ENCODE measurements at places on chromosomes 16 and 17. TPM values are rescaled to one million over a fixed set of nuclear protein-coding genes. Genes with fewer than 3 reads are reported as not detected.

The SMIM22 gene
- not detected for total RNA-seq

The PERCC1 gene
- total RNA-seq: not detected

The HAP1 gene
- total RNA-seq: 0.13 TPM

The CIITA gene
- under 0.01 TPM for total RNA-seq

The CRYM gene
- total RNA-seq: not detected

The RNU2-1 gene
- total RNA-seq: not detected

The MYH11 gene
- total RNA-seq: under 0.01 TPM

The ITPRIPL2 gene
- 21.8 TPM for total RNA-seq

The CTF1 gene
- total RNA-seq: 0.13 TPM

The GSDMA gene
- total RNA-seq: not detected

The SPNS2 gene
- total RNA-seq: 45.6 TPM

The CCDC154 gene
- 0.13 TPM for total RNA-seq

The SLC39A11 gene
- 7.2 TPM for total RNA-seq

The SSTR5 gene
- 0.38 TPM for total RNA-seq

The PIRT gene
- total RNA-seq: not detected

The KRT28 gene
- not detected for total RNA-seq

The TEKT1 gene
- not detected for total RNA-seq

The SOCS3 gene
- 35.8 TPM for total RNA-seq

The TSPAN10 gene
- total RNA-seq: 0.51 TPM

The IL17C gene
- total RNA-seq: not detected

The SPATA22 gene
- not detected for total RNA-seq

The RPL13 gene
- total RNA-seq: 3,128 TPM

The SCGB1C2 gene
- not detected for total RNA-seq

The PRSS33 gene
- total RNA-seq: not detected

The KRTAP4-7 gene
- not detected for total RNA-seq

The SLC7A5 gene
- total RNA-seq: 2.7 TPM

The MYH8 gene
- not detected for total RNA-seq

The NAGLU gene
- total RNA-seq: 42.9 TPM

The DHX58 gene
- total RNA-seq: 3.5 TPM

The PDF gene
- total RNA-seq: 10.1 TPM

The P2RX5 gene
- total RNA-seq: 0.77 TPM

The TBCD gene
- total RNA-seq: 52.5 TPM

The COPRS gene
- 58.9 TPM for total RNA-seq

The OXLD1 gene
- total RNA-seq: 29.7 TPM

The NXPH3 gene
- 0.90 TPM for total RNA-seq

The G6PC1 gene
- not detected for total RNA-seq

The EPX gene
- total RNA-seq: not detected

The OR1A1 gene
- not detected for total RNA-seq

The PRR15L gene
- total RNA-seq: not detected

The MAF gene
- 39.0 TPM for total RNA-seq

The TP53I13 gene
- 29.8 TPM for total RNA-seq

The CACNG5 gene
- not detected for total RNA-seq

The NPIPB8 gene
- 0.26 TPM for total RNA-seq

The ATP2A1 gene
- 0.13 TPM for total RNA-seq

The LIMD2 gene
- total RNA-seq: 18.0 TPM

The RAD51D gene
- 7.7 TPM for total RNA-seq

The AGRP gene
- total RNA-seq: not detected

The IRX5 gene
- 0.13 TPM for total RNA-seq

The CRK gene
- total RNA-seq: 115 TPM

The SEPTIN1 gene
- 0.38 TPM for total RNA-seq

The C17orf50 gene
- not detected for total RNA-seq

The KREMEN2 gene
- not detected for total RNA-seq

The EPOP gene
- 0.90 TPM for total RNA-seq

The RAI1 gene
- total RNA-seq: 6.0 TPM

The SLC16A13 gene
- total RNA-seq: 1.4 TPM
